ENCODE measurements at places on chromosomes 4 and X. TPM values are rescaled to one million over a fixed set of nuclear protein-coding genes. Genes with fewer than 3 reads are reported as not detected.

DNA sequence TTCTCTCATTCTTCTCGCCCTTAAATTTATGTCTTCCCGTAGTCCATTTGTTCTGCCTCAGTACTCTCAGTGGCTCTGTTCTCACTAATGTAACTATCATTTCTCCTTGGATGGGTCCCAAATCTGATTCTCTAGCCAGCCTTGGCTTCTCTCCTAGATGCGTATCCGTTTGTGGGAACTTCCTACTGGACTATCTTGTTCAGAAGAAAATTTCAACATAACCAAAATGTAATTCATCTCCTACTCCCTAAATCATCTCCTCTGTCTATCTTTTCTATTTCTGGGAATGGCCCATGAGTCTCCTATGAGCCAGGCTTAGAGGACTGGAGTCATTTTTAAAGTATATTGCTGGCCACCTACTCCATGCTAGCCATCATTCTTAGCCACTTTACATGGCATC lies 4.4 kb upstream of the C4orf36 start:
- DNase-seq = no peak

- DNase-seq = no peak
Observed at GRCh38 chrX:77276742-77277141, 170.4 kb upstream of the FGF16 start.

DNA sequence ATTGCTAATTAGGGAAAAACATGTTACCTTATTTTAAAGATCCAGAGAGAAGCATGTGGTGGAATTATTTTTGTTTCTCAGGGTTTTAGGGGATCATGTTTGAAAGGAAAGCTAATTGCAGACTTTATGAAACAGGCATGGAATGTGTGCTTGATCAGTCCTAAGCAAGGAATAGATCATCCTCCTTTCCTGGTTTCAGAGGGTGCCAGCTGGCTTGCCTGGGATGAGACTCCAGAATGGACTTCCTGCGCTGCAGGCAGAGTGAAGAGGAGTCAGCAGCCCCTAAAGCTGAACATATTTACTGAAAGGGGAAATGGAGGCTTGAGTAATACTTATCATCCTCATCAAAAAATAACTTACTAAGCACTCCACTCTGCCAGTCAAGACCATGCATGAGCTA lies 13.3 kb downstream of the FGF5 start:
- DNase-seq = no peak

The EDNRA gene
- 28.0 TPM for total RNA-seq

The PRDM8 gene
- 4.8 TPM for total RNA-seq
